ENCODE measurements at places on chromosomes 7 and 10.

GRCh38 chr7:17497136-17497535, 198.7 kb downstream of the AHR start:
- no peak for DNase-seq

DNA sequence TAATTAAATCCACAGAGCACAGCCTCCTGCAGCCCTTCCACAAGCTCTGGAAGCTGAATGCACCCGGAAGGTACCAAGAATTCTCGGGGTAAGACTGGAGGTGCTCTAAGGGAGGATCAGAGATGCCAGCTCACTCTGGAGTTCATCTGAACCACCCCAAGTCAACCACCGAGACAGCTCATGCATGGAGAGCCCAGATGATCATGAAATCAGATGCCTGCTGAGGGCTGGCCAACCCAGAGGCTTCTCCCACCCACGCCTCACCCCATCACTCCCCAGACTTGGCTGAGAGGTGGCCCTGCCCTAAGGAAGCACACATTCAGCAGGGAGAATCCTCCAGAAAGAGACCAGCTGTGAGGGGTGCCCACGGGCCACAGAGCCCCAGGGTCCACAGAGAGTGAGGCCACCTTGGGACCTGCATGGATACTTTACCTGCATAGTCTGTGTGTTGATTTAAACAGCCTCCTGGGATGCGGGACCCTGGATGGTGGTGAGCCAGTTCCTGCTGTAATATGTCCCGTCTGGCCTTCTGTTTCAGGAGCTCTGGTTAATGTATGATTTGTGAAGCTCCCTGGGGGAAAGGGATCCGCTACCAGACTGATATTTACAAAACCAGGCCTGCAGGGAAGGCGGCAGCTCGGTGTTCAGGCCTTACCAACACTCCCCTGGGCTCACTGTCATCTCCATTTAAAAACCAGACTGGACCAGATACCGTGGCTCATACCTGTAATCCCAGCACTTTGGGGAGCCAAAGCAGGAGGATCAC, 64.9 kb downstream of the INSIG1 start:
- no peak for DNase-seq

DNA sequence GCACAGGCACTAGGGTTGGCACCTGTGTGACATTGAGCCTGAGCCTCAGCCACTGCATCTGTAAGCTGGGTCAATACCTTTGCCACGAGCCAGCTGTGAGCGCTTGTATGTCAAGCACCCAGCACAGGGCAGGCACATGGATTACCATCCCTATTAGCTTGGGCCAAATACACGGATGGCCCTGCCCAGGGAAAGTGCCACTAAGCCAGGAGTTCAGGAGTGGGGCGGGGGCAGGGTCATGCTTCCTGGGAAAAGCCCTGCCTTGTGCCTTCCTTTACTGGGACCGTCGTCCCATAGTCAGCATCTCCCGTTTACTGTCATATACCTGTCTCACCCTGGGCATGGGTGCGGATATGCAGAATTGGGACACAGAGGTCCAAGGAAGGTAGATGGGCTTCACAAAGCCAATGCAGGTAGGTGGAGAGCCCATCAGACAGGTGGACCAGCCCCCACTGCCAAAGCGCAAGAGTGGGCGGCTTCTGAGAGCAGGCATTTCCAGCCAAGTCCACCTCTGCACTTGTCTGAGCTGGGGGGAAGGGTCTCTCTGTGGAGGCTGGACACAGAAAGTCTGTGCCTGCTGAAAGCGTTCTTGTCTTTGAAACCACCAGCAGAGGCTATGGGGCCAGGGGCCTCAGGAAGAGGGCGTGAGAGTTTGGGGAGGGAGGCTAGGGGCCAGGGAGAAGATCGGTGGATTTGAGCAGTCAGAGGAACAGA, 72.6 kb downstream of the VWA2 start:
- DNase-seq = no peak

- DNase-seq = peak; percentile 41
Observed at GRCh38 chr10:22597138-22597537, 117.2 kb downstream of the PIP4K2A start.

DNA sequence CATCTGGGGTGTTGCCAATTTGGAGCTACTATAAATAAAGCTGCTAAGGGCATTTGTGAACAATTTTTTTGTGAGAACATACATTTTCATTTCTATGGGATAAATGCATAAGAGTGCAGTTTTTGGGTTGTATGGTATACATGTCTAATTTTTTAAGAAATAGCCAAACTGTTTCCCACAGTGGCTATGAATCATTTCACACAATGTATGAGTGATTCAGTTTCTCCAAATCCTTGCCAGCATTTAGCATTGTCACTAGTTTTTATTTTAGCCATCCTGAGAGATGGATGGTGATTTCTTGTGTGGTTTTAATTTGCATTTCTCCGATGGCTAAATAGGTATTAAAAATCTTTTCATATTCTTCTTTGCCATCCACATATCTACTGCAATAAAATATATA, 105.3 kb downstream of the AMPH start:
- no peak for DNase-seq

- DNase-seq = no peak
Observed at GRCh38 chr7:92716825-92717580, 119.4 kb downstream of the CDK6 start.

DNA sequence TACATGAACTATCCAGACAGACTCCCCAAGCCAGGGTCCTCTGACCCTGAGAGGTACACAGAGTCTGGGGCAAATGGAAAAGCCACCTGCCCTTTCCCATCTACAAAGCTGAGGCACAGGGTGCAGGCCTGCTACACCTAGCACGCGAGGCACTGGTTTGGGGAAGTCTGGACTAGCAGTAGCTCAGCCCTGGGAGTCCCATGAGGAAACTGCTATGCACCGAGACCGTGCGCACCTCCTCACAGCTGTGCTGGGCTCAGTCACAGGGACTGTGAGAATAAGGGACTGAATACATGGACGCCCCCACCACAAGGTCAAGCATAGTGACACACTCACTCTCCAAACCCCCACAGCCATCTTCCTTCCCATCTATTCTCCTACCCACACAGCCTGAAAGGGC, 8.2 kb downstream of the MAT1A start:
- DNase-seq = no peak

- no peak for DNase-seq
Observed at GRCh38 chr10:8768852-8769251, 714.4 kb downstream of the GATA3 start.

DNA sequence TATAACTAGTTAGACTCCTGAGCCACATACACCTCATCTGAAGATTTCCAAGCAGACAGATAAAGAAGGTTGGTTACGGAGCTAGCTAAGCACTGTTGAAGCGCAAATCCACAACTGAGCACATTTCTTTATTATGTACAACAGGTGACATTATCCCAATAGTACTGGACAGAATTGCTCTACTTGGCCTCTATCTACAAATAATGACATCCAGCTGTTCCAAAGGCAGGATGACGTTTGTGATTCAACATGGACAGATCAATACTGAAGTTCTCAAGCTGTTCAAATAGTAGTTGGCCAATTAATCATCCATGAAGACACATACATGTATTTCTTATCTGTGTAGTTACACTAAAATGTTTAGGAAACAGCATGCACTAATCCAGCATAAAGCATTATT, 101.0 kb downstream of the UBE2H start:
- DNase-seq = no peak

GRCh38 chr10:132636358-132636757, 98.8 kb downstream of the INPP5A start:
- no peak for DNase-seq

GRCh38 chr10:50326757-50327701, 75.7 kb upstream of the ASAH2 start:
- no peak for DNase-seq

DNA sequence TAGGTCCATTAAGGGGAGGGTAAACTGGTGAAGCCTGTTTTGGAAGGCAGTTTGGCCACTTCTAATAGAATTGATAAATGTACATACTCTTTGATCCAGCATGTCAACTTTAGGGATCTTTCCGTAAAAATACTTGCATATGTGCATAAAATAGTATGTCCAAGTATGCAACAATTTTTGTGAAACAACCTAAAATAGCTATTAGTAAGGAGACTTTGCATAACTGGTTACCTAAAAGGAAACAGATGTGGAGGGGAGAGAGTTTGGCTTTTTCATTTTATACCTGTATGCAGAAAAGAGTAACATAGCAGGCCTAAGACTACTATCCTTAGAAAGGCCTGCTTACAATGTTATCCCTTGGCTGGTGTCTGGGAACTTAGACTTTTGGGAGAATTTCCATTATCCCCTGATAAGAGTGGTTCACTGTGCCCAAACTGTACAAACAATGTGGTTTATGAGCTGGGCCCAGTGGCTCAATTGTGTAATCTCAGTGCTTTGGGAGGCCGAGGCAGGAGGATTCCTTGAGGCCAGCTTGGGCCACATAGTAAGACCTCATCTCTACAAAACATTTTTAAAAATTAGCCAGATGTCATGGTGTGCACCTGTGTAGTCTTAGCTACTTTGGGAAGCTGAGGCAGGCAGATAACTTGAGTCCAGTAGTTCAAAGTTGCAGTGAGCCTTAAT, 21.3 kb downstream of the PTPN12 start:
- no peak for DNase-seq

GRCh38 chr10:104937567-104937966, 296.5 kb downstream of the SORCS3 start:
- no peak for DNase-seq

- DNase-seq = no peak
Observed at GRCh38 chr10:29438271-29438670, 149.4 kb downstream of the LYZL1 start.

DNA sequence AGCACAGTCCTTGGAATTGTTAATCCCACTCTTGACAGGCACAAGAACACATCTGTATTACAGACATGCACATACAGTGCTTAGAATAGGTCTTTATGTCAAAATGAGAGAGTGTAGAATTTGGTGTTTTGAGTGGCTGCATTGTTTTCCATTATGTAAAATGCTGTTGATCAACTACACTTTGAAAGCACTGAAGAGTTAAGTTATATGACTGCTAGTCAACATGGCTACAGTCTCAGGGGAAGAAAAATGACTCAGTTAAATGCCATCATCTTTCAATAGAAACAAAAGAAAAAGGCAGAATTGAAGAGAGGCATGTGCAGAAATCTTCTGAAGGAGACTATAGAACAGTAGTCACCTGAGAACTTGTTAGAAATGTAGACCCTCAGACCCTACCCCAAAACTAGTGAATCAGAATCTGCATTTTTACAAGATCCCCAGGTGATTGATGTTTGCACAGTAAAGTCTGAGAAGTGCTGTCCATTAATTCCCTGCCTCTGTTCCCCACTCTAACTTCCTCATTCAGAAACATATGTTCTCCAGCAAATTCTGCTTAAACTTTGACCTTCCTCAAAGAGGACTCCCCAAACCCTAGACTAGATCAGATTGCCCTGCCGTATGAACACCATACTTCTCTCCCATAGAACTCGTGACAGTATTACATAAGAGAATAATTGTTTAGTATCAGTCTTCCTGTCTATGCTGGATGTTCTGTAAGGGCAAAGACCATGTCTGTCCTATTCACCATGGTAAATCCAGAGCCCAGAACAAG, 16.0 kb downstream of the SND1 start:
- no peak for DNase-seq

GRCh38 chr7:108253275-108254044, 123.3 kb upstream of the LAMB4 start:
- DNase-seq = no peak

DNA sequence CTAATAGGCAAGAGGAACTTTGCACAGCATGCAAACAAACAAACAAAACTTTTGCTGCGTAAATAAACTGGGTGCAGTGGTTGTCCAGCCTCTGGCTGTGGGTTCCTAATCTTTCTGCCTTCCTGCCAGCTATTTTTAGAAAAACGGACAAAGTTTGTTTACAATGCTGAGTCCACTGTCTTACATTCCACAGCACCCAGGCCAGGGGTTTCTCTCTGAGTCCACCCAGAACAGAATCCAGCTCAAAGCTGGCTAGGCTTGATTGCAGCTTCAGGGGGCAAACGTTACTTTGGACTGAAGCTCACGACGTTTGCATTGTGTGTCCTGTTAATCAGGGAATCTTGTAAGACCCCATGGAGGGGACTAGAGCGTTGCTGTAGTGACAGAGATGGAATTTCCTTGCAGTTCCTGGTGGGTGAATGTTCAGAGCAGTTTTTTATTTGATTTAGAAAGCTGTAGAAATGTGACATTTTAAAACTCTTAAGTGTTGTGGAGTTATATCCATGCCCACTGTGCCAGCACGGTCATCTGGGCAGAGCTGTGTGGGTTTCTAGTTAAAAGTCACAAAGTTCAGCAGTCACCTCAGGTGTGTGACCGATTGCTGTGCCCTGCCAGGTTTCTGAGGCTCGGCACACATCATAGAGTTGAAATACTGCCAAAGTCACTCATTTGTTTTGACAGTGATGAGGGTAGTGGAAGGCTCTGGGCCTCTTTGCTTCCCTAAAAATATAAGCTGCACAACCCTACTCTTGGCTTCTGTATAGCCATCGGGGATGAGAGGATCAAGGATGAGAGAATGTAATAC, 247.0 kb downstream of the STK31 start:
- DNase-seq = no peak

GRCh38 chr7:132756484-132756990, 180.3 kb upstream of the PLXNA4 start:
- DNase-seq = no peak

GRCh38 chr7:24978843-24979469, 1.0 kb downstream of the OSBPL3 start:
- no peak for DNase-seq

- DNase-seq = no peak
Observed at GRCh38 chr10:131548176-131548575, 236.7 kb upstream of the TCERG1L start.

DNA sequence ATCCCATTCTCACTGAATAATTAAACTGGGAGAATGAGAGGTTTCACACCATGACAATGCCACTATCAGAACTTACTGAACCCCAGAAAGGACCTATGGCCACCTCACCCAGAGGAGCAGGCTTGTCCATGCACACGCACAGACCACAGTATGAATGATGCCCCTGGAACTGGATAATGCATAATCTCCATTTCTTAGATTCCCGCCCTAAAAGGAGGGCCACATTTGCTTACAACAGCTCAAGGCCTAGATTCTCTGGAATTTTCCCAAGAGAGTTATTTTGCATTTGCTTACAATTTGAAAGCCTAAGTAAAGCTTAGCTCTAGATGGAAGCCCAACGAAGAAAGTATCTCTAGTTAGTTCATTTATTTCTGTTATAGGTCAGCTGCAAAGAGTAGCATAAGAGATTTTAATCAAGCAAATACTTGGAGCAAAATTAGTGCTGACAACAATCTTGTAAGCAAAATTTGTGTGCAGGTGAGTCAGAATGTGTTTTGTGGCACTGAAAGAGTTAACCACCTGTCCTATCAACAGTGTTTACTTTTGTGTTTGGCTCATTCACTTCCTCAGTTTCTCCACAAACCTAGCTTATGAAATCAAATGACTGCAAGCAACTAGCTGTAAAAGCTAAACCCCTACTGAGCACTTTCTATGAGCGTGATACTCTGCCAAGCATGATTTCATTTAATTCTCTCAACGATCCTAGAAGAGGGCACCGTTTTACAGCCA, 32.1 kb downstream of the ELMO1 start:
- DNase-seq = no peak

DNA sequence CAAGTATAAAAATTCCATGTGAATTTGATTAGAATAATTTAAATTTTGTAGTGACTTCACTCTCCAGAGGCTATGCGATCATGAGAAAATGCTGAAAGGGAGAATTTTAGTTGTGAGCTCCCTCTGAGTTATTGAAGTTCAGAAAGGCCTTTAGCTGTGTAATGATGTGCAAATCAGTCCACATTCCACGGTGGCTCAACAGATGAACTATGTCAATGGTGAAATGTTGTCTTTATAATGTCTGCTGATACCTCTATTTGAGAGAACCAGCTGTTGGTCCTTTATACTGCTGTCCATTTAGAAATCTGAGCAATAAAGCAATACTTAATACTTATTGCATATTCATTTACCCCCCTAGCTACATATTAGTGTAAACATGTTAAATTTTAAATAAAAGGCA, 7.1 kb upstream of the ITGB8 start:
- DNase-seq = no peak

Data from GM13977 (cell line).